ENCODE measurements at places on chromosomes 4 and X. TPM values are rescaled to one million over a fixed set of nuclear protein-coding genes. Genes with fewer than 3 reads are reported as not detected.

- no peak for DNase-seq
These were observed 509.1 kb upstream of the SPANXN1 start for GRCh38 chrX:144738246-144738645.

Gene RPS6KA6
- 4.9 TPM for polyA plus RNA-seq

- peak; percentile 78 for DNase-seq
These were observed 55.1 kb upstream of the BCOR start for GRCh38 chrX:40152741-40153344.

DNA sequence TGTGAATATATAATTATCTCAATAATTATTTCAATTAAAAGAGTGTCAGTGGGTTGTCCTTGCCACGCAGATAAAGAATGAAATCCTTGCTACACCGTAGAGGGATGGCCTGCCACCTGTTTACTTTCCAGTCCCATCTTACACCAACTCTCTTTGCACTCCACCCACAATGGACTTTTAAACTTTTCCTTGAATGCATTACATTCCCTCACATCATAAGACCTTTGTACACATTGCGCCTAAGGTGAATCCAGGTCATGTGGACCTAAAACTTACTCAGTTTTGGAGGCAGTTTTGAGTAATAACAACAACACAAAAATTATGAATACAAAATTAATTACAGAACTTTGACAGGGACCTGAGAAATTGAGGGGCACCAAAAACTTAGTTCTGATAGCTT lies 78.7 kb upstream of the PDE5A start:
- no peak for DNase-seq

Gene OTOP1
- not detected for polyA plus RNA-seq

GRCh38 chr4:102639598-102639997 lies 121.2 kb downstream of the MANBA start:
- no peak for DNase-seq

DNA sequence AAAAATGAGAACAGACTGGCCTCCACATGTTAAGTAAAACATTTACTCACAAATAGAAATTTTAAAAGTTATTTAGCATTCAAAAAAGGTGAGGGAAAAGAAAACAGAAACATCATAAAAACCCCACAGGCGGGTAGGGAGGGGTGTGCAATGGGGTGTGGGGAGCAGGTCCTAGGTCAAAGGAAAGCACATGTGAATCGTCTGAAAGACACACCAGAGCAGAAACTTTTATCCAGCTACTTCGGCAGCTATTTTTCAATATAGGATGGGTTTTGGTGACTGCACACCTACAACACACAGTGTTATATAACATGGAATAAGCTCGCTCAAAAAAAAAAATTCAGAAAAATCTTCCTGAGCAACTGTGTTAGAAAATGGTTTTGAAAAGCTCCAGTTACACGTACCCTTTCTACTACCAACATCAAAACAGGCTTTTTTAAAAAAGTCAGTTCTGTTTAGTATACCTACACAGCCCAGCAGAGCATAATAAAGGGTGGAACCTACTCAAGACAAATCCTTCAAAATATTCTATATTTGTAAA lies 1.6 kb downstream of the OTUD4 start:
- no peak for DNase-seq

Gene RHOXF1
- polyA plus RNA-seq: 4.8 TPM

Gene HSFX4
- not detected for polyA plus RNA-seq

Gene CT45A10
- not detected for polyA plus RNA-seq

DNA sequence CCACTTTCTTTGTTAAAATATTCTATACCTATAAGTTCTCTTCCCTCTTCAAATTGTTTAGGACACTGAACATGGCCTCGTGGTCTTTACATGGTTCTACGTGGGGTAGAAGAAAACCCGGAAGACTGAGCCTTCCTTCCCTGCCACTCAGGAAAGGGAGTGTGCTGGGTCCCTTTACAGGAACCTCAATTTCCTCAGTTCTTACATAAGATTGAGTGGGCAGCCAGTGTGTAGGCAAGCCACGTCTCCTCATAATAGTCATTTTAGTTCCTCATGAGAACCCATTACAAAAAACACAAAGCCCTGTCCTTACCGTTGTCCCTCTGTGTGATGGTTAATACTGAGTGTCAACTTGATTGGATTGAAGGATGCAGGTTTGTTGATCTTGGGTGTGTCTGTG lies 28.7 kb upstream of the SMIM10L2A start:
- no peak for DNase-seq

- no peak for DNase-seq
These were observed 626.7 kb upstream of the BOD1L1 start for GRCh38 chr4:14254252-14254651.

GRCh38 chrX:9730752-9731151 lies 34.9 kb downstream of the GPR143 start:
- DNase-seq: no peak

GRCh38 chr4:16532240-16532970 lies 306.1 kb upstream of the TAPT1 start:
- no peak for DNase-seq

DNA sequence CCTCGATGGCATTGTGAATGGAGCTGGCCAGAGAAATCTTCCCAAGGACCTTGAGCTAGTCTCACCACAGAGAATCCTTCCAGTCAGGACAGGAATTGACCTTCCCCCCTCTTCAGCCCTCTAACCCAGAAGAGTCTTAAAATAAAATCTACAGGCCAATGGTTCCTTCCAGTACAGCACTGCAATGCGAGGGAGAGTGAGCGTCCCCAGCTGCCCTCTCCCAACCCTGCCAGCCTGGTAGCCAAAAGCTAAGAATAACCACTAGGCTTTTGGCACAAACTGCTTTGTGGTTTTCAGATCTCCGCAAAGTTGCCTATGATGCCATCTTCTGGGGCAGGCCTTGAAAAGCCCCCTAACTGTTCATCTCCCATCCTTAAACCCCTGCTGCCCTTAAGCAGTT lies 175.1 kb downstream of the AR start:
- no peak for DNase-seq

- no peak for DNase-seq
These were observed 413.8 kb downstream of the FAT4 start for GRCh38 chr4:125728568-125728967.

- DNase-seq: no peak
These were observed 25.6 kb downstream of the RPA4 start for GRCh38 chrX:96909291-96909690.

Gene SERTM2
- polyA plus RNA-seq: not detected

- DNase-seq: no peak
These were observed 182.7 kb downstream of the KIT start for GRCh38 chr4:54840430-54840829.

DNA sequence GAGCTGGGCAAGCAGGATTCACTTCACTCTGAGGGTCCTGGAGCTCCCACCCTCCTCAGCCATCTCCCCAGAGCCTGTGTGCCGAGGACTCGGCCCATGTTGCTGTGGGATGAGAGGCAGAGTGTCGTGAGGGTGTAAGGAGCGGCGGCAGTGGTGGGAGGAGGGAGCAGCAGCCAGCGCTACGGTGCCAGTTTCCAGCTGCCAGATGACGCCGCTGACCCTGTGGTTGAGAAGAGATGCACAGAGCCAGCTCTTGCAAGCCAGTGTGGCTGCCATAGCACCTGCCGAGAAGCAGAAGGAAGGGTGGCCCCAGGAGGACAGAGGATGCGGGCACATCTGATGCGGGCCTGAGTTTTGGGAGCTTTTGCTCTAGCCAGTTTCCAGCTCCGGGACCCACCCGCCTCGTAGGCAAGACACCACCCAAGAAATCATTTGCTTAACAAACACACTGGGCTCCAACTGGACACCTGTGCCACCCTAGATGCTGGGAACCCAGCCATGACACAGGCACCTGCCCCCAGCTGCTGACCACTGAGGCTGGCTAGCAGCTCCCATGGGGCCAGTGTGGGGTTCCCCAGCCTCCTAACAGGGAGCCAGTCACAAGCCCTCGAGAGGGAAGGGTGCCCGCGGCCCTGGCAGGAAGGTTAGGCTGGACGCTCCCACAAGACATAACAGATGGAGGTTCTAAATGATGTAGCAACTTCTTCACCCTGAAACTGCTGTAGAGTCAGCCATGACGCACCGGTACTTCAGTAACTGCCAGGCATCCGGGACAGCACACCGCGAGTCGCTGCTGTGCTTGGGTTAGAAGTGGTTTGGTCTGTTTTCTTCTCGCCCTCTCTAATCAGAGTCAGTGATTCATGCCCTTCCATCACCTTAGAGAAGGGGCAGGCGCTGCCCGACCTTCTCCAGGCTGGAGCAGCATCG lies 8.9 kb downstream of the MSANTD1 start:
- DNase-seq: peak; percentile 33

GRCh38 chrX:87078231-87078630 lies 439.4 kb upstream of the KLHL4 start:
- DNase-seq: no peak

DNA sequence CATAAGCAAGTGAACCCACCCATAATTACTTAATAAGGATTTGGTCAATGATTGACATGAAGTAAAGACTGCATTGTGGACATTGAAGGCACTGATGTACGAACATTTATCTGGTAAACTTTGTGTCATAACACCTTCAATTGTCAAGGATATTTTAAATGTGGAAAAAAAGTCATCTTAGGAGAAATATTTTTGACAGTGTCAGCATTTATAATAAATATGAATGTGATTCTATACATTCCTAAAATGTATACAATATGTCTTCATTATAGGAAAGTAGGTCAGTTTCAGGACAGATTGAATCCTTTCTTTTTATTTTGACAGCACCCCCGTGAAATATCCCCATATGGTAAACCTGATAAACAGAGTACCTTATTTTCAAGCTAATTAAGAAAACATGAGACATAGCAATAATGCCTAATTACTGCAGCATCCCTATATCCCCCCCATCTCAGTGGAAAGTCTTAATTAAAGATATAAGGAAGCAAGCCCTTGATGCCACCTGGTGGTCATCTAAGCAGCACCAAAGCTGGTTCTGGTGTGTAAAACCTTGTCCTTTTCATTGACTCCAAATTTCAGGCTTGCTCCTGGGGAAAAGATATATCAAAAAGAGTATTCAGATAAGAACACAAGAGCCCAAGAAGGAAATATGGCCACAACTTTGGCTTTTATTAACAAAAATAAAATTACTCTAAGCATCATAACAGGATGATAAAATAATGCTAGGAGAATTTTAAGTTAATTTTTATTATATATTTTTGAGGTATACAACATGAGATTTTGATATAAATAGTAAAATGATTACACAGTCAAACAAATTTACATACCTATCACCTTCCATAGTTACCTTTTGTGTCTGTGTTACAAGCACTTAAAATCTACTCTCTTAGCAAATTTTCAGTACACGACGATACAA lies 379.7 kb downstream of the TLL1 start:
- no peak for DNase-seq

Gene MID2
- 6.4 TPM for polyA plus RNA-seq

Gene YIPF7
- polyA plus RNA-seq: not detected

Data from aorta (tissue), 5 donors.